A549 treated with GW870086 at 1 μM for 4 hours (cell line): ENCODE measurements at places on chromosomes 1 and 21. TPM values are rescaled to one million over a fixed set of nuclear protein-coding genes. Genes with fewer than 3 reads are reported as not detected.

The METTL13 gene
- total RNA-seq, result 38.4 to 45.9 TPM (median 45.1 TPM) in 5 replicates

The PTPN14 gene
- total RNA-seq, result 8.5 to 15.4 TPM (median 11.5 TPM) in 5 replicates

The ADARB1 gene
- total RNA-seq, result 5.2 to 8.9 TPM (median 6.1 TPM) in 5 replicates

The ANGPTL3 gene
- total RNA-seq, result not detected in 5 replicates

The NECTIN4 gene
- total RNA-seq, result 2.0 to 3.1 TPM (median 2.1 TPM) in 5 replicates

The MRPL20 gene
- total RNA-seq, result 128 to 156 TPM (median 134 TPM) in 5 replicates

The ZYG11A gene
- 2.1 to 2.8 TPM (median 2.5 TPM) in 5 replicates for total RNA-seq

The ZNF683 gene
- total RNA-seq, result not detected in 5 replicates

The CRB1 gene
- not detected in 5 replicates for total RNA-seq

The CLDN8 gene
- not detected in 5 replicates for total RNA-seq

The MAP7D1 gene
- 176 to 195 TPM (median 184 TPM) in 5 replicates for total RNA-seq

The C8A gene
- total RNA-seq, result not detected in 5 replicates

The IGSF9 gene
- 0.17 to 0.27 TPM (median 0.21 TPM) in 5 replicates for total RNA-seq

The C1orf21 gene
- total RNA-seq, result 8.2 to 11.0 TPM (median 10.3 TPM) in 5 replicates

The HPCAL4 gene
- 0.30 to 0.36 TPM (median 0.34 TPM) in 5 replicates for total RNA-seq

The CRTC2 gene
- 30.1 to 40.4 TPM (median 37.5 TPM) in 5 replicates for total RNA-seq

The GDAP2 gene
- total RNA-seq, result 6.8 to 8.8 TPM (median 8.0 TPM) in 5 replicates

The ARTN gene
- total RNA-seq, result 0.09 to 0.32 TPM (median 0.18 TPM) in 5 replicates

The RNU1-2 gene
- total RNA-seq, result 36.3 TPM in 1 of 5 replicates, not detected in the others

The TTC34 gene
- total RNA-seq, result 0.02 to 0.05 TPM (median 0.03 TPM) in 5 replicates
